RPMI7951 (cell line): ENCODE measurements at places on chromosomes 6 and 20. TPM values are rescaled to one million over a fixed set of nuclear protein-coding genes. Genes with fewer than 3 reads are reported as not detected.

The PSORS1C1 gene
- 0.48 and 0.88 TPM in 2 replicates for total RNA-seq

The SOBP gene
- 0.49 and 0.60 TPM in 2 replicates for total RNA-seq

The TFAP2D gene
- total RNA-seq: not detected in 2 replicates

The CD40 gene
- total RNA-seq: 0.72 and 1.7 TPM in 2 replicates

The FIG4 gene
- 11.5 and 11.7 TPM in 2 replicates for total RNA-seq

The LINC00237 gene
- not detected in 2 replicates for total RNA-seq
